ENCODE measurements at places on chromosomes 2 and 18. TPM values are rescaled to one million over a fixed set of nuclear protein-coding genes. Genes with fewer than 3 reads are reported as not detected.
A peak's percentile ranks its signal among the peaks of the same experiment; 100 is the strongest.

- DNase-seq = no peak
Measured at GRCh38 chr2:38652431-38653273, 13.3 kb upstream of the GALM start.

DNA sequence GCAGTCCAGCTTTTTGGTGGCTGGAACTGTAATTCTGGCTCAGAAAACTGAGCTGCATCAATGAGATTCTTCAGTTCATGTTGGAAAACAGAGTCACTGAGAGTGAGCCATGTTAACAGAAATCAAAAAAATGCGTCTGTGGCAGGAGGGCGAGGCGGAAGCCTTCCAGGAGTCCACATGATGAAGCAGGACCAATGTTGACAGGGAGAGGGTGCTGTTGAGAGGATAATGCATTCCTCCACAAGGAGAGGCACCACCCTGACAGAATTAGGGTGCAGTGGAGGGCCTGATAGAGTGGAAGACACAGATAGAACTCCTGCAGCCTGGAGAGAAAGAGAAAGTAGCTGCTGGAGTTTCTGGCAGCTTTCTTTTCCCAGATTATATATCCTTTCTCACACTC, 111.5 kb downstream of the MGAT5 start:
- no peak for DNase-seq

GRCh38 chr2:70902579-70902978, 33.1 kb upstream of the ATP6V1B1 start:
- DNase-seq = no peak

GRCh38 chr2:130369965-130370341, 14.1 kb downstream of the PTPN18 start:
- no peak for DNase-seq

GRCh38 chr2:55923091-55923981, at the start of gene EFEMP1:
TSS of gene EFEMP1 (minus strand) at chr2:55923782. CDS start at chr2:55922440, 1,342 bp downstream.
- DNase-seq = peak; percentile 84

GRCh38 chr2:10342245-10342951, 39.7 kb downstream of the HPCAL1 start:
- DNase-seq = no peak

DNA sequence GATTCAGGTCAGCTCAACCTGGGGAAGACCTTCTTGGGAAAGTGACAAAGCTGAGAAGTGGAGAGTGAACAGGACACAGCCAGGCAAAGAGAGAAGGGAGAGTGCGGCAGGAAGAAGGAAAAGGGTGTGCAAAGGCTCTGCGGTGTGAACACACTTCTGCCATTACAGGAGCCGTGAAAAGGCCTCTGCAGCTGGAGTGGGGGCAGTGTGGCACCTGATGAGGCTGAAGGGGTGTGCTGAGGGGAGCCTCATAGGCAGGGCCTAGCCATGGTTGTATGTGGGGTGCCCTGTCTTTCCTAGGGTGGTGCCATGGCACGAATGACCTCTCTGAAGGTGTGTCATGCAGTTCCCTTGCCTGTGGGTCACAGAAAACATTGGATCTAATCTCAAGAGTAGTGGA, 347.6 kb downstream of the CYRIA start:
- no peak for DNase-seq

DNA sequence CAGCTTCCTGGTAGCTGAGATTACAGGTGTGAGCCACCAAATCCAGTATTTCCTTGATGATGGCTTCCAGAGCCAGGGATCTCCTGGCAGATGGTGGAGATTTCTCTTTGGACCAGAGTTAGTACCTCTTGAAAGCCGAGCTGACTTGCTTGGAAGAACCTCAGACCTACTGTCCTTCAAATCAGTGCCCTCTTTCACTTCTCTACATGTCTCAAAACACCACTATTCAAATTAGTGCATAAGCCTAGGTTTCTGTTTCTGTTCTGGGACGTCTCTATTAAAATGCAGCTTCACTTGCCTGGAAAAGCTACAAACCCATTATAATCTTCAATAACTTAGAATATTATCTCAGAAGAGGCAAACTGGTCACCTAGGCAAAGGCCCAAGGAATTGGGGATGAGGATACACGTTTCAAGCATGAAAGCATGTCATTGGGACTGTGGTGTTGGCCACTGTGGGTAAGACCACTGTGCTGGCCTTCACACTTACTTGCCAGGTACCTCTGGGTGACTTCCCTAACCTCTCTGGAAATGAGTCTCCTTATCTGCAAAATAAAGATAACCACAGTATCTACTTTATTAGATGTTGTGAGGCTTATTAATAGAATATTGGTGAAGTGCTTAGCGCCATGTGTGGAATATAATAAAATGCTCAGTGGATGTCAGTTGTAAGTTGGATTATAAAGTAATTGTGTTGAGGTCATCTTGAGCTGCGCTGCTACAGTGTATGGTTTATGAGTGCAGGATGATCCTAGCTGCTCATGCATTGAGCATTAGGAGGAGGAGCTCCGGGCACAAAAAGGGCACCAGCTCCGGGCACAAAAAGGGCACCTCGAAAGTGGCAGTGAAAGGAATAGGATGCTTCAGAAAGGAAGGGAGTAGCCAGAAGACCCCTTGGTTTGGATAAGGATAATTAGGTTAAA, 84.5 kb downstream of the DOCK10 start:
- DNase-seq = no peak

- DNase-seq = no peak
Measured at GRCh38 chr2:10303181-10303693, 533 bp downstream of the HPCAL1 start.

- DNase-seq = no peak
Measured at GRCh38 chr2:71689393-71689792, 236.0 kb downstream of the DYSF start.

- DNase-seq = no peak
Measured at GRCh38 chr2:162113088-162113775, 38.8 kb downstream of the GCG start.

- DNase-seq = no peak
Measured at GRCh38 chr18:22813648-22814328, 119.3 kb upstream of the RBBP8 start.

GRCh38 chr2:233705911-233706506, 6.7 kb upstream of the UGT1A5 start:
- DNase-seq = peak; percentile 8

- DNase-seq = peak; percentile 42
Measured at GRCh38 chr2:68196120-68196716, 38.5 kb downstream of the PNO1 start.

- DNase-seq = no peak
Measured at GRCh38 chr18:73733376-73733775, 414.3 kb downstream of the FBXO15 start.

DNA sequence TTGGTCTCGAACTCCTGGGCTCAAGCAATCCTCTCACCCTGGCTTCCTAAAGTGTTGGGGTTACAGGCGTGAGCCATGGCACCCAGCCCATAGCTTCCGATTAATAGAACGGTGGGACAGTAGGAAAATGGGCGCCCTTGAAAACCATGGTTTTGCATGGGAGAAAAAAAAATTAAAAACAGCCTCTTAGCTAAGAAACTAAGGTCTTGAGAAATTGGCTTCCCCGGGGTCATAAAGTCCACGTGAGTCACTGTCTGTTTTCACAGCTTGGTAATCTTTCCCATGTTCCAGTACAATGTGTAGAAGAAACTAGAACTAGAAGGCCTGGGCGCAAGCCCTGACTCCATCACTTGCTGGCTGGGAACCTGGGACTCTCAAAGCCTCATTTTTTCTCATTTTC, 20.7 kb downstream of the B3GNT2 start:
- no peak for DNase-seq

DNA sequence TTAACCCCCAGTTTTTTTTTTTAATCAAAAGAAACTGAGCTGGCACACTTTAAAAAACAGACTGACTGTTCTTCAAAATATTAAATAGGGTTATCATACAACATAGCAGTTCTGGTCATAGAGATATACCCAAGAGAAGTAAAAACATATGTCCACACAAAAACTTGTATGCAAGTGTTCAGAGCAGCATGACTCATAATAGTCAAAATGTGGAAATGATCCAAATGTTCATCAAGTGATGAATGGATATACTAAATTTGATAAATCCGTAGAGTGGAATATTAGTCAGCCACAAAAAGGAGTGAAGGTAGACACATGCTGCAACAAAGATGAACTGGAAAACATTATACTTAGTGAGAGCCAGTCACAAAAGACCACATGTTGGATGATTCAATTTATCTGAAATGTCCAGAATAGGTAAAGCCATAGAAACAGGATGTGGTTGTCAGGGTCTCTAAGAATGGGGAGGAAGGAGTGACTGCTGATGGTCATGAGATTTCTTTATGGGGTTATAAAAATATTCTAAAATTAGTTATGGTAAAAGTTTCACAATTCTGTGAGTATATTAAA, 5.1 kb downstream of the SMIM21 start:
- no peak for DNase-seq

DNA sequence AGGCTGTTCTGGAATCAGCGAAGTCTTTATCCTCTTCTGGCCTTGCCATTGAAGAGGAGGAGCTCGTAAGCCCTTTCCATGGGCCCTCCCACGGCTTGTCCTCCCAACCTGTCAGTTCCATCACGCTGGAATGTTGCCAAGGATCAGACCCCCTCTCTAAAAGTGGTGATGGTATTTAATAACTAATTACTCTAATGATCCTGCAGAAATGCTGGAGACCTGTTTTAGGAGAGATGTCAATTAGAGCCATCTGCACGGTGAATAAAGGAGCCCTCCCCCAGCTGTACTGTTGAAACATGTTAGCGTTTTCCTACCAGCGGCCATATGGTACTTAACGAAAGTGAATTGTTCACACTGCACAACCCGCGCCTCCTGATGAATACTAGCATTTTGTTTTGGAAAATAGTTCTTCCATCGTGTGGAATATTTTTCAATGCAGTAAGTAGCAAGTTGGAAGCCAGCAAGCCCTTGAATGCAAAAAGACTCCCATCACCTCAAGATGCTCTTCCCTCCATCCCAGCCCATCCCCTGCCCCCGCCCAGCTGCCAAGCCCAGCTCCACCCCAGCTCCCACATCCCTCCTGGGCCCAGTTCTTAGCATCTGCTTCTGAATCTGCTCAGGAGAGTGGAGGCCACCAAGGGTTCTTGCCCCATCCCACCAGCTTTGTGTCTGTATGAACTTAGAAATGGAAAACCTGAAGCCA, 145.4 kb downstream of the KLHL29 start:
- DNase-seq = no peak

GRCh38 chr2:185790361-185790760, 51.8 kb downstream of the FSIP2 start:
- no peak for DNase-seq

GRCh38 chr2:104859291-104859765, 5.4 kb downstream of the POU3F3 start:
- peak; percentile 51 for DNase-seq

GRCh38 chr2:32222966-32223365, 41.7 kb downstream of the NLRC4 start:
- no peak for DNase-seq

DNA sequence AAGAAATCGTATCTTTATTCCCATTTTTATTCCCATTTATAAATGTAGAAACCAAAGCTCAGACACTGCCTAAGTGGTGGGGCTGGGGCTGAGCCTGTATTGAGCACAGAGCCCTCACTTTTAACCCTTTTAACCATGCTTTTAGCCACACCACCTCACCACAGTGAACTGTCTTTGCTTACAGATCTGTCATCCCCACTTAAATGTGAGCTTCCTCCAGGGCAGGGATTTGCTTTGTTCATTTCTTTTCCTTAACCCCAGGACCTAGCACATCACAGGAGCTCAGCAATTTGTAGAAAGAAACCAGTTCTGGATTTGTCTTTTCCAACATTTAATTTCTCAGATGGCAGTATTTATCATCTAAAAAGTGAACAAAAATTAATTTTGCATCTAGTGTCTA, 2.2 kb downstream of the BOD1L2 start:
- DNase-seq = no peak

GRCh38 chr2:67561457-67561965, 164.4 kb downstream of the ETAA1 start:
- DNase-seq = no peak

- no peak for DNase-seq
Measured at GRCh38 chr2:10355471-10356438, 53.1 kb downstream of the HPCAL1 start.

The CHRNA1 gene
- polyA plus RNA-seq = 81.4 TPM

The RNF181 gene
- 63.4 TPM for polyA plus RNA-seq

The IL36B gene
- not detected for polyA plus RNA-seq

The TANC1 gene
- polyA plus RNA-seq = 30.1 TPM

Measured in muscle of back (tissue), 13 donors.